ENCODE measurements at places on chromosomes 6 and 20. TPM values are rescaled to one million over a fixed set of nuclear protein-coding genes. Genes with fewer than 3 reads are reported as not detected.

GRCh38 chr6:123640567-123641187 is 3.9 kb upstream of the TRDN start:
- peaks cover 6% of the 10 kb centered on the region for H3K4me1 ChIP-seq
- H3K4me3 ChIP-seq, result no peak overlapping the region
- H3K36me3 ChIP-seq, result no peaks in the 10 kb centered on the region
- no peaks in the 10 kb centered on the region for H3K27me3 ChIP-seq
- H3K27ac ChIP-seq, result peak overlapping the region; percentile 5

- H3K27ac ChIP-seq, result no peak overlapping the region
- H3K4me3 ChIP-seq, result no peak overlapping the region
- DNase-seq, result no peak
- H3K4me1 ChIP-seq, result no peaks in the 10 kb centered on the region
- no peaks in the 10 kb centered on the region for H3K27me3 ChIP-seq
These were observed 711.1 kb downstream of the KIF16B start for GRCh38 chr20:15862178-15862577.

GRCh38 chr20:2237059-2237458 is 58.7 kb upstream of the TGM3 start:
- DNase-seq, result peak; percentile 23
- peaks cover 7% of the 10 kb centered on the region for H3K4me1 ChIP-seq
- H3K4me3 ChIP-seq, result no peak overlapping the region
- H3K27ac ChIP-seq, result no peak overlapping the region

- no peak overlapping the region for H3K27ac ChIP-seq
- peak overlapping the region; percentile 29 for H3K4me3 ChIP-seq
- no peaks in the 10 kb centered on the region for H3K27me3 ChIP-seq
- H3K4me1 ChIP-seq, result peaks cover 42% of the 10 kb centered on the region
These were observed 99.8 kb downstream of the HIVEP2 start for GRCh38 chr6:142845143-142845571.

DNA sequence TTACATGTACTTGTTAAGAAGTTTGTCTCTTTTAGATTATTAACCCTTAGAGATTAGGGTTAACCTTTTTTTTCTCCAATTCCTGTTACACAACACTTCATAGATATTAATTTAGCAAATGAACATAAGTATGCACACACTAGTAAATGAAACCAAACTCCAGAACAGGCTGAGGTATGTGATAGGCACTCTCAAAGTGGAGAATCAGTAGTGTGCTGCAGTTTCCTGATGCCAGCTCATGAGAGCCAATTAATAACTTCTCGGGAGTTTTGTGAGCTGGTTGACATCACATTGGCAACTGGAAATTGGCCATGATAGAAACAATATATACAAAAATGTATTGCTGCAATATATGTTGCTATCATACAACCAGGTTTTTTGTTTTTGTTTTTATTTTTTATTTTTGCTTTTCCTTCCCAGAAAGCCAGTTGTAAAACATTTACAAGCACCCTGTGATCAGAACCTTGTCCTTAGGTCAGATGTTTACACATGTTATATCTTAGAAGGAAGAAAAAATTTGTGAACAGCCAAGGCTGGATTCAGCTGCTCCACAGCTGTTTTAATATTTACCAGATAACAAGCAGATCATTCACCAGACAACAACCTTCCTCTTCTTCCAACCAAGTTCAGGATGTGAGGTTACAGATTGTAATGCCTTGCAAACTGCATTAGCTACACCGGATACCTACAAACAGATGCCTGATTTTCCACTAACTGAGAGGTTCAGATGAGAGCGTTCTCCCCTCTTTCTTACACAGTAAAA is 42.4 kb upstream of the ECHDC1 start:
- DNase-seq, result no peak
- H3K4me3 ChIP-seq, result no peak overlapping the region
- H3K27ac ChIP-seq, result no peak overlapping the region
- H3K36me3 ChIP-seq, result no peaks in the 10 kb centered on the region
- no peaks in the 10 kb centered on the region for H3K4me1 ChIP-seq

GRCh38 chr20:14853079-14853478 is 515.7 kb upstream of the FLRT3 start:
- H3K36me3 ChIP-seq, result no peaks in the 10 kb centered on the region
- no peaks in the 10 kb centered on the region for H3K4me1 ChIP-seq
- H3K27me3 ChIP-seq, result no peaks in the 10 kb centered on the region
- H3K27ac ChIP-seq, result no peak overlapping the region
- DNase-seq, result no peak

GRCh38 chr6:157761331-157761921 is 61.6 kb upstream of the SNX9 start:
- peaks cover 14% of the 10 kb centered on the region for H3K4me1 ChIP-seq
- DNase-seq, result no peak
- no peaks in the 10 kb centered on the region for H3K27me3 ChIP-seq
- H3K4me3 ChIP-seq, result no peak overlapping the region

DNA sequence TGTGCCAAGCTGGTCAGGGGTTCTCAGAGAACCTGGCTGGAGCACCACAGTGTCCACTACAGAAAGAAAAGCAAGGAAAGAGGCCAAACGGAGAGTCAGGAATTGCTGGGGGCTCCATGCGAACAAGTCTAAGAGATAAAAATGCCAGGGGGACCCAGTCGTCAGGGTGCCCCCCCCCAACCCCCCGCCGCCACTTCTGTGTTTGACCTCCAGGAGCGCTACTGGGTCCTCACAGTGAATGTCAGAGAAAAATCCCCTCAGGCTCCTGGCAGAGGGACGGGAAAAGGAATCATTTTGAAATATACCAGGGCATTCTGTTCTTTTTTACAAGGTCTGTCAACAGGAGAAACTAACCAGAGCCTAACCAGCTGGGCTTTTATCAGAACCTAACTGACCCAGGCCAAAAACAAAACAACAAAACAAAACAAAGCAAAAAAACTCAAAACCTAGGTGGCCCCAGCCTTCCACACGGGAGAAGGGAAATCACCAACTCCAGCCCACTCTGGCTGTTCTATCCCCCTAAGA is 17.9 kb upstream of the NELFCD start:
- H3K4me1 ChIP-seq, result no peaks in the 10 kb centered on the region
- peaks cover 6% of the 10 kb centered on the region for H3K27me3 ChIP-seq
- H3K36me3 ChIP-seq, result no peaks in the 10 kb centered on the region
- DNase-seq, result no peak
- no peak overlapping the region for H3K27ac ChIP-seq

The STX7 gene
- 22.4 TPM for total RNA-seq

The MLIP gene
- total RNA-seq, result 0.74 TPM

The HAO1 gene
- not detected for total RNA-seq
